AG04450 (cell line): ENCODE measurements at places on chromosomes 4 and X.

GRCh38 chr4:127246963-127247952, 385.5 kb upstream of the INTU start:
- DNase-seq: no peak

- no peak for DNase-seq
These were observed 635.6 kb downstream of the STPG2 start for GRCh38 chr4:97507587-97508245.

DNA sequence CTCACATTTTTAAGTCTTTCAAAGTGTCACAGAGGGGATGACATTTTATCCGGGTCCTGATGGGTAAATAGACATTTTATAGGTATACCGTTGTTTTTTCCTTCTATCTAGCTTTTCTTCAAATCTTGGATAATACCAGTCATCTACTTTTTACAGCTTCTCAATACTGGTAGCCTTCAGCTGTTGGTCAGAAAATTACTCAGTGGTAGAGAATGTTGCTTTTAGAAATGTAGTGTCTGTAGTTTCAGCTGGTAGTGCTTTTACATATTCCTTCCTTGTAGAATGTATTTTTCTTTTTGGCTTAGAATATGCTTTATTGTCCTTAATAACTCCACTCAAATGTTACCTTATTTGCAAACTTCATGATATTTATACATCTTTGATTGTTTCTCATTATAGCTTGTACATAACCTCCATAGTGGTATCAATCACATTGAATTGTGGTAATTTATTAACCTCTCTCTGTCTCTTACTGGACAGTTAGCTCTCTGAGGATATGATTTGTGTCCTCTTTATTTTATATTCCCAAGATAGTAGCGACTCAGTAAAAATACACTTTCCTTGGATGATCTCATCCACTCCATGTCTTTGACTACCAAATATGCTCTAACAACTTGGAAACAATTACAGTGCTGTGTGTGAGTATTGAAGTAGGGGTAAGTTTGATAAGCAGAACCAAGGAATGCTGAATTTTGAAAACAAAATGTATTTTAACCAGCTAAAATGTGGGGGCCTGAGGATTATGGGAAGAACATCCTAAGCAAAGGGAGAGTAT, 53.8 kb downstream of the RAP1GDS1 start:
- DNase-seq: no peak

GRCh38 chr4:83328521-83329187, 6.0 kb downstream of the HPSE start:
- no peak for DNase-seq

- DNase-seq: no peak
These were observed 9.7 kb upstream of the TENM3 start for GRCh38 chr4:182233310-182234090.

DNA sequence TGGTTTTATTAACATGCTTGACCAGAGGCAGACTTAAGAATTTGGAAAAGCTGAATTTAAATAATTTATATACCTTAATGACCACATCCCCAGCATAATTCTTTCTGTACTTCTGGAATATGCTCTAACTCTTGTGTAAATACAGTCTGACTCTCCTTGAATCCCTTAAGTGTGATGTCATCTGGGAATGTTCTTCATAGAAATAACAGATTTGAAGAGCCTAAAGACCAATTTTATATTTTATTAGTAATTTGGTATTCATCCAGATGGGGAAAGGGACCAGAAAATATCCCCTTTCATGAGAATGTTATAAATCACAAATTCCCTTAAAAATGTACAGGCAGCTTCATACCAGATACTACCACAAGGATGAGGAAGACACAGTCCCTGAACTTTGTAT, 58.3 kb downstream of the KCNIP4 start:
- DNase-seq: no peak

DNA sequence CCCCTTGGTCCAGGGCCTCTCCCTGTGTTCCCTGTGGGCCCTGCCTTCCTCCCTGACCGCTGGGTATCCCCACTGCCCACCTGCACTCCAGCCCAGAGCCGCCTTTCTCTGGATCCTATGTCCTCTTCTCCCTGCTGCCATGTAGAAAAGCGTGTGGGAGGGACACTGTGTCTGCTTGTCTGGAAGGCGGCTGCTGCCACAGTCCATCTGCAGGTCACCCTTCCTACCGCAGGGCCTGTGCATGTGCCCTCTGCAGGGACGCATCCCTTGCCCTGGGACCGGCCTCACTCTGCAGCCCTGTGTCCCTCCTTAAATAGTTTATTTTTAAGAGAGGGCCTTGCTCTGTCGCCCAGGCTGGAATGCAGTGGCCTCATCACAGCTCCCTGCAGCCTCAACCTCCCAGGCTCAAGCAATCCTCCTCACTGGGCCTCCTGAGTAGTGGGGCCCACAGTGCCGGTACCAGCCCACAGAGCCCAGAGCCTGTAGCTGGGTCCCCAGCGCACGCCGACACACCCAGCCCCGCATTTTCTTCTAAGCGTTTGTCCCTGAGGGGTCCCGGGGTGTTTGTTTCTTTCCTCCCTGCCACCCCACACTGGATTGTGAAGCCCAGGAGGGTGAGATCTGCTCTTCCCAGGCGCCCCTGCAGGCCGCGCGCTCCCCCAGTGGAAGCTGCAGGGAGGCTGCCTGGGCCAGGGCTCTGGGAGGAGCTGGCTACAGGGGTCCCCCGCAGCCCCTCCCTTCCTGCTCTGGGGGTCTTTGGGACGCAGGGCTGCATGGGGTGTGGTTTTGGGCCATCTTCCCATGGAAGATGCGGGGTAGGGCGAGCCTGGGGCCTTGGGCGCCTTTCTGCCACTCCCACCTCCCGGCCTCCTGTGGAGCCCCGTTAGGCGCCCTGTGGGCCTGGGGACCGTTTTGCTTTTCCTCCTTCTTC, 12.8 kb upstream of the NAT8L start:
- no peak for DNase-seq

DNA sequence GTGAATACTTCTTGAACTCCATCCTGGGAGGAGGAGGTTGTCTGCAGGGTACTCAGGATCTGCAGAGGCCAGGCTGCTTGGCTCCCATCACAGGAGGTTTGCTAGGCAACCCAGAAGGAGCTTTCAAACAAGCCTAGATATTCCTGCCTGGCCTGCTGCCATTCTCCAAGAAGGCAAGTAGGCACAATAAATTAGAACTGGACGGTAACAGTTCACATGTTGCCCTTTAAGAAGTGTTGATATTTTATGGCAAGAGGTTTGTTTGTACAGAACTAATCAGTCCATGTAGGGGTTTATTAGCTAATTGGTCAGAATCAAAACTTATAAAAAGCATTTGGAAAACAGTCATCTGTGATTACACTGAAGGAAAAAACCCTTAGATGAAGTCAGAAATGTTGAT, 39.3 kb downstream of the SYNPO2 start:
- DNase-seq: no peak

GRCh38 chr4:143421609-143422008, 84.9 kb downstream of the GAB1 start:
- DNase-seq: no peak

DNA sequence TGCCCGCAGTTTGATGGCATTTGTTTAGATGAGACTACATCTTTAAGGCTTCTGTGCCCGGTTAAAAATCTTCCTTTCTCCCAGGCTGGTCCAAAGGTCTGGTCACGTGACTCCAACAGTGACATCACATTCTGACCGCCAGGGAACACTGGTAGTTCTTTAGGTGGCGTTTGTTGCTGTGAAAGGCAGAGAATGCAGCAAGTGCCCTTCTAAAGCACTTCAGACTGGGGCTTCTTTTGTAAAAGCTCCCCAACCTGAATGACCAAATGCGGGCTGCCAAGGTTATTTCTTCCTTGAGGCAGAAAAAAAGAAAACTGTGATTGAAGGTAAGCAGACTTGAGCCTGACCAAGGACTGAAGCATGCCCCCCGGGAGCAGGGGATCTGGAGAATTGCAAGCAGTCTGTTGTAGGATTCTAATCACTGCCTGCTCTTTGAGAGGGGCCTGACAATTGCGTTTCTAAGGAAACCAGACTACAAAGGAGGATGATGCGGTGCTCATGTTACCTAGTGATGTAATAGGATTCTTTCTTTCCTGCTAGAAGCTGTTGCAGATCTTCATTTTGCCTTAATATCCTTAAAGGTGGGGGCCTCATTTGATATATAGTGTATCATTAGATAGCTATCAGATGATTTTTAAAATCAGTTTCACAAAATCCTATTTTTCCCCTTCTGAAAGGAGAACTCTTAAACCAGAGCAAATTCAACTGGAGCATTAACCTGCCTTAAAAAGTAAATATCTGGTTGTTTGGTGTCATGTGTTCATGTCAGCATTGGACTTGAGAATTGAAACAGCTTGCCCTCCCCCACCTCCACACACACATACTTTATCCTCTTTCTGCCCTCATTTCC, 133.1 kb downstream of the AKAP4 start:
- no peak for DNase-seq

- DNase-seq: no peak
These were observed 366.5 kb downstream of the MID1IP1 start for GRCh38 chrX:39167791-39168190.

- DNase-seq: no peak
These were observed 340.3 kb upstream of the TRAM1L1 start for GRCh38 chr4:117425636-117426035.

- no peak for DNase-seq
These were observed 3.2 kb upstream of the ASMTL start for GRCh38 chrX:1455948-1456280.

DNA sequence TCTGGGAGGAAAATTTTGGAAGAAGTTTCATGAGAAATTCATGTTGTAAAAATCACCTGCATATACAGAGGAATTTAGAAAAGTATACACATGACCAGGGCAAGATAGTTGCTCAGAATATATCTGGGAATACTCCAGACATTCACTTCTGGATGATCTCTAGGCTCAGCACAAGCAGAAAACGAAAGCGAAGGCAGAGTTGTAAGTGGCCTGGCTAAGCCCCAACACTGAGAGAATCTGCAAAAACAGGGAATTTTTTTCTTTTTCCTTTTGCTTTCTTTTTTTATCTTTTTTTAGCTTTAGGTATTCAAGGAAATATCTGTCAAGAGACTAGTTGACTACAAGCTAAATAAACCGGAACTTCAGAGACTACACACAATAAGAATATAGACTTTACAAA, 207.2 kb downstream of the FGF13 start:
- DNase-seq: no peak

DNA sequence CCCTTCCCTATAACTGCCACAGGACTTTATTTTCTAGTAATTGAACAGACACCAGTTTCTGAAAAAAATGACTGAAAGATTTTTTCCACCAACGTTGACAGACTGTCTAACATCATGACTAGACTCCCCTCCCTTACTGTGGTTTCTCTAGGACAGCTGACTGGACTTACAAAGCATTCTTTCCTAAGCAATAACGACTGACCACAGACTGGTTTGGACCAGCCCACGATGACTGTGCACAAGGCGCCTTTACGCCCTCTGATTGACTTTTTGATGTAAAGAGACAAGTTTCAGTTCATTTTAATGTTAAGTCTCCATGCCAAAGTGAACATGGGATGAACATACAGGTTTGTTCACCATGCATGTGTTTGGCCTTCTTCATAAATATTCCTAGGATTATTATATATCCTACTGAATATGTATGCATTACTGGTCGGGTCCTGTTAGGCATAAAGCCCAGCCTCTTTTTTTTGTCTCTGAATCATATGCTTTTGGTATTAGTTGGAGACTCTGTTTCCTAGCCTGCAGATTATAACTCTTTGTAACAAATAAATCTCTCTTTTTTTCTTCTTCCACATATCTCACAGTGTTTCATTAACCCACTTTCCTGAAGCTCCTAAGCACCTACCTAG, 50.5 kb upstream of the UGT2B4 start:
- no peak for DNase-seq

DNA sequence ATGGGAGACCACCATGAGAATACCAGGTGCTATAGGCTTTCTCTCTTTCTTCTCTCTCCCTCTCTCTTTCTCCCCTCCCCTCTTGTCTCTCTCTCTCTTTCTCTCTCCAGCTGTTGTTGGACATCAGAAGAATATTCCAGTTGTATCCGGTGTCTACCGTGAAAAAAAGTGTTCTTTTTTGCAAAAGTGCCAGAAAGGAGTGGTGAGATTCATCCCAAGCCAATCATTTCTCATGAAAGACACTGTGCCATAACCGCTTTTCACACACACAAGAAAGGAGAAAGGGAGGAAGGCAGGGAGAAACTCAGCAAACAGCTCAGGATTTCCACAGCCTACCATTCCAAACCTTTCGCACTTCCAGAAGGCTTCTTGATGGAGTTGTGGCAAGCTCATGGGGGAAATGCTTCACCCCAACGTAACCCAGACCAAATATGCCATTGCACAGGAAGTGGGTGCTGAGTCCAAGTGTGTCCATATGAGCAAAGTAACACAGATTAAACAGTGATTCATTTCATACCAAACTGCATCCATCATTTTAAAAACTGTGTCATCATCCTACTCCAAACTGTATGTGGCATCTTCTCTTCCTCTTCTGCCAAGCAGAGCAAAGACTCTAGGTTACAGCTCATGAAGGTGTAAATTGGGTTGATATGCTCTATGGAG, 224.0 kb downstream of the APBB2 start:
- DNase-seq: peak; percentile 84

GRCh38 chr4:183443655-183444213, 702 bp upstream of the CDKN2AIP start:
- peak; percentile 2 for DNase-seq

DNA sequence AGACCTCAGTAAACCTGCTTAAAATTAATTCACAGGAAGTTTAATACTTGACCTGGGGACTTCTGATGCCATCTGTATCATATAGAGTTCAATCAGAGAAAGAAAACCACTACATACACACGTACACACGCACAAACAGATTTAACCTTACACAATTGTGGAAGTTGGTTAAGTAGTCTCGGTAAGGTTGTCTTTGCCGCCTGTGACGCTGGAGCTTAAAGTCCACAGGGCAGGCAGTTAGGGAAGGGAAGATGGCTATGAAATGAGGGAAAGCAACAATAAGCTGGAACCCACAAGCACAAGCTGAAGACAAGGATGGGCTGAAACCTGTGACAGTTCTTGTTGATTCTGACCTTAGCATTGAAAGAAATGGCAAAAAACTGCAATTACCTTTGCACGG, 41.7 kb upstream of the TSPAN7 start:
- no peak for DNase-seq

GRCh38 chrX:97200454-97200853, 316.7 kb downstream of the RPA4 start:
- DNase-seq: no peak

DNA sequence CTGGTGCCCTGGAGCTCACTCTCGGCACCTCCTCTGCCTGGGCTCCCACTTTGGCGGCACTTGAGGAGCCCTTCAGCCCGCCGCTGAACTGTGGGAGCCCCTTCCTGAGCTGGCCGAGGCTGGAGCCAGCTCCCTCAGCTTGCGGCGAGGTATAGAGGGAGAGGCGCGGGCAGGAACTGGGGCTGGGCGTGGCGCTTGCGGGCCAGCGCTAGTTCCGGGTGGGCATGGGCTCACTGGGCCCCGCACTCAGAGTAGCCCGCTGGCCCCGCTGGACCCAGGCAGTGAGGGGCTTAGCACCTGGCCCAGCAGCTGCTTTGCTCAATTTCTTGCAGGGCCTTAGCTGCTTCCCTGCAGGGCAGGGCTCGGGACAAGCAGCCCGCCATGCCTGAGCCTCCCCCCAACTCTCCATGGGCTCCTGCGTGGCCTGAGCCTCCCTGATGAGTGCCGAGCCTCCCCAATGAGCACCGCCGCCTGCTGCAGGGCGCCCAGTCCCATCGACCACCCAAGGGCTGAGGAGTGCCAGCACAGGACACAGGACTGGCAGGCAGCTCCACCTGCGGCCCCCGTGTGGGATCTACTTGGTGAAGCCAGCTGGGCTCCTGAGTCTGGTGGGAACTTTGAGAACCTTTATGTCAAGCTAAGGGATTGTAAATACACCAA, 26.7 kb upstream of the FAM90A26 start:
- DNase-seq: no peak
